ENCODE measurements at places on chromosomes 11 and 22. TPM values are rescaled to one million over a fixed set of nuclear protein-coding genes. Genes with fewer than 3 reads are reported as not detected.

GALNT18 gene
- 16.9 TPM for total RNA-seq

NR1H3 gene
- 10.6 TPM for total RNA-seq

TNNI2 gene
- total RNA-seq: not detected

CHST1 gene
- 1.4 TPM for total RNA-seq

DBX1 gene
- not detected for total RNA-seq

FOLH1 gene
- total RNA-seq: not detected
